ENCODE measurements at places on chromosomes 2 and 18. TPM values are rescaled to one million over a fixed set of nuclear protein-coding genes. Genes with fewer than 3 reads are reported as not detected.

- H3K27ac ChIP-seq, result no peak overlapping the region
- H3K27me3 ChIP-seq, result no peaks in the 10 kb centered on the region
- H3K4me1 ChIP-seq, result peaks cover 9% of the 10 kb centered on the region
- H3K36me3 ChIP-seq, result no peaks in the 10 kb centered on the region
- no peak overlapping the region for H3K4me3 ChIP-seq
- no peak for DNase-seq
Observed at GRCh38 chr2:10410823-10411437, 37.2 kb downstream of the ODC1 start.

DNA sequence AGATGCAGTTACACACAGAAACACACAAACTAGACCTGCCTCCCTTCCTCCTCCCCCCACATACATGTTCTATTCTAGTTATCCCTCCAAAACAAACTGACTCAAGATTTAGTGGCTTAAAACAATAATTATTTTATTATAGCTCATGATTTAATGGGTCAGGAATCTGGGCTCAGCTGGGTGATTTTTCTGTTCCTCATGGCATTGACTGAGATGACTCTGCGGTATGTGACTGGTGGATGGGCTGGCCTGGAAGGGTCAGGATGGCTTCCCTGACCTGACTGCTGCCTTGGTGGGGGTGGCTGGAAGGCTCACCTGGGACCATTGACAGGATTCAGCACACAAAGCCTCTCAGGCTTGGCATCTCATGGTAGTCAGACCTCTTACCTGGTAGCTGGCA, 33.7 kb upstream of the NTSR2 start:
- H3K36me3 ChIP-seq, result no peaks in the 10 kb centered on the region
- peak; percentile 71 for DNase-seq
- no peak overlapping the region for H3K27ac ChIP-seq
- no peaks in the 10 kb centered on the region for H3K27me3 ChIP-seq

DNA sequence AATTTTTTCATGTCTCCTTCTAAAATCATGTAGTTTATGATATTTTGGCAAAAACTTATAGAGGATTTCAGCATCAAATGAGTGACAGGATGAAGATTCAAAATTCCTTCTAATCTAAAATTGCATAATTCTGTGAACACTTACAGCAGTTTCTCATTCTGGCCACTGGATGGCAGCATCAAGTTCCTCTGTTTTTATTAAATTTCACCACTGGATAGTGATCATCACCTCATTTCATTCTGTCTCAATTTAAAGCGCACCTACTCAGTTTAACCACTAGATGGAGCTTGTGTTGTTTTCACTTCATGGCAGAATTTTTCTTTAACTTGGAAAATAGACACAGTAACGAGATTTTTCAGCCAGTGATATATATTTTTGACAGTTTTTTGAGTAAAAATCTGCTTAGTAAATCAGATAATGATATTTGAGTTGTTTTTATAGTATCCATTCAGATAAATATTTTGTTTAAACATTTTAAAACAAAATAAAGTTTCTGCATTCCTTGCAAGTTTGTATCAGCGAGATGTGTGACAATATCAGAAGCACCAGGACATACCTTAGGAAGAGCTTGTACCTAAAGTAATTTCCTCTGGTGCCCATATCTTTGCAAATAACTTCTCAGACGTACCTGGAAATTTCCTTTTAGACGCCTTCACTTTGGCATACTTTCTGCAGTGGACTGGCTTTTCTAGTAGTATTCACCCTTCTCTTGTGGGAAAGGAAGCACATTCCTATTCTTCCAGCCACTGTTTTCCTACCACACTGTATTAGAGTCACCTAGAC, 94.7 kb upstream of the ARHGAP15 start:
- no peaks in the 10 kb centered on the region for H3K27me3 ChIP-seq
- no peak overlapping the region for H3K4me3 ChIP-seq
- peak; percentile 82 for DNase-seq
- H3K27ac ChIP-seq, result no peak overlapping the region

The PIEZO2 gene
- 2.2 TPM for polyA plus RNA-seq

DNA sequence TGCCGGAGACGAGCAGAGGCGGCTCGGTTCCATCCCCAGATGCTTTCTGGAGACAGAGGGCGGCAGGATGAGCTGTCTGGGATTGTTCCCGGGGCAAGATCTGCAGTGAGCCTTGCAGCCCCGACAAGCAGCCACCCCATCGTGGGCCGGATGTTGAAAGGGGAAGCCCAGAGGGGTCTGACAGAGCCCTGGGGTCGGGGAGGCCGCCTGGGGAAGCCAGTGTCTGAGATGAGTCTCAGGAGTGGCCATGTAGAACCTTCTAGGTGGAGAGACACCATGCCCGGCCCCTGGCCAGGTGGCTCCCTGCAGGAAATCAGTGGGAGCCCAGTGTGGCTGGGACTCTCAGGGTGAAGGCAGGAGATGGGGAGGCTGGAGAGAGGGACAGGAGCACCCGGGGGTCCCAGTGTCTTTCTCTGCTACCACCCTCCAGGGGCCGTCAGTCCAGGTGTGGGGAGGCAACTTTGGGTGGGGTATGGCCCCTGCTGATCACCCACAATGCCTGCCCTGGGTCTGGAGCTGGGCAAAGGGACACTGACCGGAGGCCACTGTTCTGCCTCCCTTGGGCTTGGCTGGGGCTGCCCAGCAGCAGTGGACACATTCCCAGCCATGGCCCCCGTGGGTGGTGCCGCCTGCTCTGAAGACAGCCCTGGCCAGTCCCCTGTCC, 128.3 kb upstream of the HS6ST1 start:
- H3K27me3 ChIP-seq, result peaks cover 2% of the 10 kb centered on the region
- H3K27ac ChIP-seq, result no peak overlapping the region
- H3K4me1 ChIP-seq, result peaks cover 10% of the 10 kb centered on the region
- no peak overlapping the region for H3K4me3 ChIP-seq
